ENCODE measurements at places on chromosomes 7 and 10. TPM values are rescaled to one million over a fixed set of nuclear protein-coding genes. Genes with fewer than 3 reads are reported as not detected.

GRCh38 chr7:141232286-141233051 lies 158.6 kb downstream of the TMEM178B start:
- DNase-seq, result no peak

GRCh38 chr10:63563623-63564022 lies 42.4 kb downstream of the REEP3 start:
- no peak for DNase-seq

- no peak for DNase-seq
Measured at GRCh38 chr10:9052767-9053166, 998.3 kb downstream of the GATA3 start.

DNA sequence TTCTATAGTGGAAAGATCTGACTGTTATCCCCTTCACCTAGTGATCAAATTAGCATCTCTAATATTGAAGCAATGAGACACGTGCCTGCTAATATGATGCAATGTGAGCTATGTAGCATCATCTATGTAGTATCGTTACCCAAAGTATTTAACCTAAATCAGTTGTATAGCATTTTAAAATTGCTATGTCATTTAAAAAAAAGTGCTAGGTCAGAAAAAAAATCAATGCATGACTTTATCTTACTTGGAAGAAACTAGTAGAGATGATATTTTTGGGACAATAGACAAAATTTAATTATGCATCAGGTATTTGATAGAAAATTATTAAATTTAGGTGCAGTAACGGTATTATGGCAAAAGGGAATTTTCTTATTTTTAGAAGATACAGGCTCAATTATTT lies 157.3 kb downstream of the CCDC71L start:
- no peak for DNase-seq

- DNase-seq, result no peak
Measured at GRCh38 chr7:94429153-94429552, 34.5 kb downstream of the COL1A2 start.

DNA sequence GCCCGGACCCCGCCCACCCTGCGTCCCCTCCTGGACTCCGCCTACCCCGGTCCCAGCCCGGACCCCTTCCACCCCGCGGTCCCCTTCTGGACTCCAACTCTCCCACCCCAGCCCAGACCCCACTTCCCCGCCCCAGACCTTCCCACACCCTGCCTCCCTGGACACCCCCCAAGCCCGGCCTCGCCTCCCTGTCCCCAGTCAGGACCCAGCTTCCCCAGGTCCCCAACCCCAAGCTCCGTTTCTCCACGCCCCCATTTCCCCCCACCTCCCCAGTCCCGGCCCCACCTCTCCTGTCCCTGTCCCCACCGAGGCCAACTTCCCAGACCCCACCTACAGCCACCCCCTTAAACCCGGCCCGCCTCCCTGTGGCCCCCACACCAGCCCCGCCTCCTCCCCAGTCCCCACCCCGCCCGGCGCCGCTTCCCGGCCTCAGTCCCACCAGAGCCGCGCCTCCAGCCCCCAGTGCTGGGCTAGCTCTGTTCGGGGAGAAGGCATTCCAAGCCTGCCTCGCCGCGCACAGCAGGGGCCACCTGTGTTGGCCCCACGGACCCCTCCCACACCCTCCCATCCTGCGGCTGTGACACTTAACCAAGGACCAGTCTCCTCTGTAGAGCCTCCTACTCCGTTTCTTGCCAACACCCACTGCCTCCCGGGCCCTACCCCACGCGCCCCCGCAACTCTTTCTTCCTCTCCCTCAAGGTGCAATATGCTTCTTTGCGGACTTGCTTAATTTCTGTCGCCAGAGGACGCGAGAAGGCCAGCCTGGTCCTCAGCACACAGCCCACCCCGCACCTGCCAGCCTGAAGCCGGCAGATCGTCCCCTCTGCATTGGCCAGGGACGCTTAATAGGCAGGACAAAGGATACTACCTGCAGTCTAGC lies 736 bp upstream of the ITIH5 start:
- no peak for DNase-seq

GRCh38 chr7:154868921-154869320 lies 134.0 kb downstream of the PAXIP1 start:
- DNase-seq, result no peak

- DNase-seq, result no peak
Measured at GRCh38 chr7:20288036-20288435, 42.7 kb upstream of the ITGB8 start.

GRCh38 chr7:44157116-44158080 lies 16.3 kb upstream of the MYL7 start:
- DNase-seq, result no peak

The RADIL gene
- 1.9 TPM for total RNA-seq

- DNase-seq, result peak; percentile 68
Measured at GRCh38 chr7:105015390-105015965, 1.5 kb downstream of the KMT2E start.

DNA sequence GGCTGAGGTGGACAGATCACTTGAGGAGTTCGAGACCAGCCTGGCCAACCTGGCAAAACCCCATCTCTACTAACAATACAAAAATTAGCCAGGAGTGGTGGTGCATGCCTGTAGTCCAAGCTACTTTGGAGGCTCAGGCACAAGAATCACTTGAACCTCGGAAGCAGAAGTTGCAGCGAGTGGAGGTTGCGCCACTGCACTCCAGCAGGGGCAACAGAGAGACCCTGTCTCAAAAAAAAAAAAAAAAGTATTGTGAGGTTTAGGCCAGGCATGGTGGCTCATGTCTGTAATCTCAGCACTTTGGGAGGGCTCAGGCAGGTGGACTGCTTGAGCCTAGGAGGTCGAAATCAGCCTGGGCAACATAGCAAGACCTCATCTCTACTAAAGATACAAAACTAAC lies 16.0 kb downstream of the TET1 start:
- DNase-seq, result no peak

GRCh38 chr7:142412551-142413193 lies 154.8 kb upstream of the PRSS58 start:
- DNase-seq, result peak; percentile 19

DNA sequence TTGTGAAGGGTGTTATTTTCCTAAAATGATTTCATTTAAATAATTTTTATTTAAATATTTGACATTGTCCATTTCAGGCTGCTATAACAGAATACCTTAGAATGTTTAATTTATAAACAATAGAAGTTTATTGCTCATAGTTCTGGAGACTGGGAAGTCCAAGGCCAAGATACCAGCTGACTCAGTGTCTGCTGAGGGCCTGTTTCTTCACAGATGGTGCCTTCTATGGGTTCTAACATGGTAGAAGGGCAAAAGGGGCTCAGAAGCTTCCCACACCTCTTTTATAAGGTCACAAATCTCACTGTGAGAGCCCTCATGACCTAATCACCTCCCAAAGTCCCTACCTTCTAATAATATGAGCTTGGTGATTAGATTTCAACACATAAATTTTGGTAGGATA lies 50.7 kb downstream of the MTURN start:
- no peak for DNase-seq

DNA sequence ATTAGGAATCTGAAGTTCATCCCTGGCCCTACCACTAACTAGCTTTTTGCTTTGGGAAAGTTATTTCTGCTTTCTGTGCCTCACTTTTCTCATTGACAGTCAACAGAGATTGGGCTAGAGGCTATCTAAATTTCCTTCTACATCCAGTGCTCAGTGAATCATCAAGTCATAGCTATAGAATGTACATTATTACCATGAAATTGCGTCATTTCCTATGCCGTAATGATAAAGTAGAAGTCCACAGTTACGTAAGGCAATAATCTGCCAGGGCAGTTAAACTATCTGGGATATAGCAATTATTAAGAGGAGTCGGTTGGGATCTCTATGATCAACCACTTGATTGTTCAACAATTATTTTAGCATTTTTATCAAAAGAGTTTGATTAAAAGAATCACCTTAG lies 64.4 kb downstream of the ITGB8 start:
- DNase-seq, result no peak

DNA sequence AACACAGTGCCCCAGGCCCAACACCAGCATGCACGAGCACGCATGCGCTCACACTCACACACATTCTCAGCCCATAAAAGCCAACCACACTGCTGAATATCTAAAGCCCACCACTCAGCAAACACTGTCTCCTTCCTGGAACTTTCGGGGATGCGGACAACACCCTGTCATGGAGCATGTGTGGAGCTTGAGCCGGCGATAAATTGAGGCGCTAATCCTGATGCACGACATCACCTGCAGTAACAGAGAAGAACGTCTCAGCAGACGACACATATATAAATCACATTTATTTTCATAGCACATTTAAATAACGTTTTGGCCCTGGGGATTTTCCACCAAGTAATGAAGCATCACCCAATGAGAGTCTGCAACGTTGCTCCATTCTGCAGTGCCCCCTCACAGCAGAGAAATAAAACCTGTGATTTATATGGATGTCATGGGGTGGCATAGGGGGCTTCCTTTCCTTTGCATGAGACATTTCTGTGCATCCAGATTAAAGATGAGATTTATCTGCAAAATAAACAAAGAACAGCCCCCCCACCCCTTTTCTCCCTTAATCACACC lies 267.7 kb upstream of the NFE2L3 start:
- DNase-seq, result no peak

DNA sequence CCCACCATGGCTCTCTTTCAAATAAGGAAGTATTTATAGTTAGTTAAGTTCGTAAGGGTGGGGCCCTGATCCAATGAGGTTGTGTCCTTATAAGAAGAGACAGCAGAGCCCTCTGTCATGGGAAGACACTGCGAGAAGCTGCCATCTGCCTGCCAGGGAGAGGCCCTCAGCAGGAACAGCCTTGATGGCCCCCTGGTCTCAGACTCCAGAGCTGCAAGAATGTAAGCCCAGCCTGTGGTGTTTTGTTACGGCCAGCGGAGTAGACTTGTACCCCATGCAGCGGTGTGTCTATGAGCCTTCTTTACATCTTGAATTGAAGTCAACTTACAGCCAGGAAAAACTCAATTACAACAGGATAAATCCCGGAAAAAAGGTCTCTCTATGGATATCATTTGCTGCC lies 14.3 kb upstream of the LARP4B start:
- no peak for DNase-seq

The ARF5 gene
- total RNA-seq, result 164 TPM

The PPP1R3C gene
- 8.4 TPM for total RNA-seq

- DNase-seq, result peak; percentile 7
Measured at GRCh38 chr10:124827474-124827873, 25.9 kb downstream of the ABRAXAS2 start.

The OR2A5 gene
- not detected for total RNA-seq

GRCh38 chr10:120172356-120172755 lies 279.8 kb downstream of the SEC23IP start:
- DNase-seq, result no peak

The MCM10 gene
- total RNA-seq, result 5.0 TPM

GRCh38 chr7:131513245-131514061 lies 43.0 kb downstream of the PODXL start:
- DNase-seq, result peak; percentile 81

DNA sequence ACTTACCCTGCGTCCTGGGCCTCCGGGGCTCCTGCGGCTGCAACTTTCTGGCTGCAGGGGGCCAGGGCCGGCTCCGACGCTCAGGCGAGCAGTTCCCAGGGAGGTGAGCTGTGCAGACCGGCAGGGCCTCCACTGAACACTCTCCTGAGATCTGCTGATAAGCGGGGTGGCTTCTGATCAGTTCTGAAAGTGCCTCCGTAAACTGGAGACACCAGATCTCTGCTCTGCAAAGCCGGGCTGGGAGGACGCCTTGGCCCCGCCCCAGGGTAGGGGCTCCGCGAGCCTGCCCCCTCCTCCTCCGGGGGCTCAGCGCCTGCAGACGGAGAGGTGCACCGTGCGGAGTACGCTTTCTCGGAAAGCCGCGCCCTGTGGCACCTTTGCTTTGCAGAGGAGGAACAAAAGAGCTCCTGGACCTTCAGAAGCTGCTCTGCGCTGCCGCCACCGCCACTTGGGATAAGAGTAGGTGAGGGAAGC lies 141.3 kb upstream of the VKORC1L1 start:
- DNase-seq, result no peak

- no peak for DNase-seq
Measured at GRCh38 chr10:56785292-56785691, 424.2 kb upstream of the ZWINT start.

- DNase-seq, result no peak
Measured at GRCh38 chr7:147279514-147279913, 1162.9 kb downstream of the CNTNAP2 start.

DNA sequence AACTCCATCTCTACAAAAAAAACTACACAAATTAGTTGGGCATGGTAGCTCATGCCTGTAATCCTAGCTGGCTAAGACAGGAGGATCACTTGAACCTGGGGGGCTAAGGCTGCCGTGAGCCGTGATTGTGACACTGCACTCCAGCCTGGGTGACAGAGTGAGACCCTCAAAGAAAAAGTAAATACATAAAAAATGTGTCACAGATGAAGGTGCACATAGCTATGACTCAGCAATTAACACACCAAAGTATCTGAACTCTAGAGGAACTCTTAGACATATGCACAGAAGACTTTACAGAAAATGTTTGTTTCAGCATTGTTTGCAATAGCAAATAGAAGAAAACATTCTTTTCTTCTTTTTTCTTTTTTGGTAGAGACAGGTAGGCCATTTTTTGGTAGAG lies 8.3 kb downstream of the C10orf62 start:
- no peak for DNase-seq

The MMRN2 gene
- 7.8 TPM for total RNA-seq

DNA sequence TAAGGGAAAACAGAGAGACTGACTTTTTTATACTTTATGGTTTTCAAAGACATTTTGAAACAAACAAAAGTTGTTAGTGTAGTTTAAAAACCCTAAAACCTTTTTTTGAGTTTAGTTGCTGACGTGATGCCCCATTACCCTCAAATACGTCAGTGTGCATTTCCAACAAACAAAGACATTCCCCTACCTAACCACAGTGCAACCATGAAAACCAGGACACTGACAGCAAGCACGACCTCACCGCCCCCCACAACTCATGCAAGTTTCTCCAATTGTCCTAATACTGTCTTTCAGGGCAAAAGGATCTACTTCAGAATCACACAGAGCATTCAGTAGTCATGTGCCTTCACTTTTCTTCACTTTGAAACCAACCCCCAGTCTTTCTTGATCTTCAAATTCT lies 75.0 kb downstream of the WNT2 start:
- DNase-seq, result no peak

- DNase-seq, result no peak
Measured at GRCh38 chr10:28845009-28845682, 167.8 kb downstream of the BAMBI start.

The STK31 gene
- total RNA-seq, result 1.1 TPM

- no peak for DNase-seq
Measured at GRCh38 chr7:158424531-158424930, 163.1 kb downstream of the PTPRN2 start.

The ZNF239 gene
- 1.6 TPM for total RNA-seq

DNA sequence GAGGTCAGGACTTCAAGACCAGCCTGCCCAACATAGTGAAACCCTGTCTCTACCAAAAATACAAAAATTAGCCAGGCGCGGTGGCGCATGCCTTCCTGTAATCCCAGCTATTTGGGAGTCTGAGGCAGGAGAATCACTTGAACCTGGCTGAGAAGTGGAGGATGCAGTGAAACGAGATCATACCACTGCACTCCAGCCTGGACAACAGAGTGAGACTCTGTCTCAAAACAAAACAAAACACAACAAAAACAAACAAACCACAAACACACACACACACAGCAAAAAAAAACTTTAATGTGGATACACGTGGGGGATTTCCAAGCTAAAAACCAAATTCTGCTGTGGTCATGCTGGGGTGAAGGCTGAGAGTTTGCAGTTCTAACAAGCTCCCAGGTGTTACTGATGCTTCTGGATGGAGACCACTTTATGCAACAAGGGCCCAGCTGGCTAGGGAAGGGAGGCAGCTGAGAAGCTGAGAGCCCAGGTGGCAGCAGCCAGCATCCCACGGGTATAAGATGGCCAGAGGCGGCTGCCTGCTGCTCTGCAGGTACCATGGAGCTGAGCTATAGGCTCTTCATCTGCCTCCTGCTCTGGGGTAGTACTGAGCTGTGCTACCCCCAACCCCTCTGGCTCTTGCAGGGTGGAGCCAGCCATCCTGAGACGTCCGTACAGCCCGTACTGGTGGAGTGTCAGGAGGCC lies at the start of gene ZP3:
Gene ZP3, plus strand, starts transcription at position 538 of the 699 bp plus-strand sequence. Its CDS starts 15 bp downstream, at position 553.
- DNase-seq, result no peak

The LIPM gene
- not detected for total RNA-seq

All from left colon (tissue), 2 donors.